Activated naive CD8-positive, alpha-beta T cell treated with anti-CD3 and anti-CD28 coated beads for 36 hours (primary cell): ENCODE measurements at places on chromosomes 2 and 18. TPM values are rescaled to one million over a fixed set of nuclear protein-coding genes. Genes with fewer than 3 reads are reported as not detected.

GRCh38 chr2:19031642-19032041 is 326.8 kb downstream of the OSR1 start:
- H3K36me3 ChIP-seq, result no peaks in the 10 kb centered on the region
- no peaks in the 10 kb centered on the region for H3K27me3 ChIP-seq
- H3K27ac ChIP-seq, result no peak overlapping the region
- H3K4me1 ChIP-seq, result no peaks in the 10 kb centered on the region

The HJURP gene
- total RNA-seq, result 68.4 TPM

DNA sequence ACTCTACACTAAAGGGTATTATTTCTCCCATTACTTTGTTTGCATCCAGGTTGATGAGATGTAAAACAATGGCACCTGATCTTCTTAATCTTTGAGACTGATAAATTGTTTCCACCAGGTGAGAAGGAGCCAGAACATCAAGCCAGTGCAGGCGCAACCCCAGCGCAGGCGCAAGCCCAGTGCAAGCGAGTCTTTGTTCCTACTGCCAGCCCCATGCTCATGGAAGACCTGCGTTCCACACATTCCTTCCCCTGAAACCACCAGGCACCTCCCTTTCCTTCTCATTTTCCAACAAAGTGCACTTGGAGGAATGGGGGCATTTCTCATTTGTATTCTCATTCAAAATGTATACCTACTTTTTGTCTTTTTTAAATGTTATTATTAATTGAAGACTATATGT is 188.7 kb upstream of the SMAD2 start:
- H3K4me3 ChIP-seq, result no peak overlapping the region
- H3K36me3 ChIP-seq, result no peaks in the 10 kb centered on the region

GRCh38 chr18:76480913-76481312 is 14.1 kb downstream of the ZNF516 start:
- H3K4me1 ChIP-seq, result peaks cover 24% of the 10 kb centered on the region
- no peak for DNase-seq

The CIB4 gene
- not detected for total RNA-seq

DNA sequence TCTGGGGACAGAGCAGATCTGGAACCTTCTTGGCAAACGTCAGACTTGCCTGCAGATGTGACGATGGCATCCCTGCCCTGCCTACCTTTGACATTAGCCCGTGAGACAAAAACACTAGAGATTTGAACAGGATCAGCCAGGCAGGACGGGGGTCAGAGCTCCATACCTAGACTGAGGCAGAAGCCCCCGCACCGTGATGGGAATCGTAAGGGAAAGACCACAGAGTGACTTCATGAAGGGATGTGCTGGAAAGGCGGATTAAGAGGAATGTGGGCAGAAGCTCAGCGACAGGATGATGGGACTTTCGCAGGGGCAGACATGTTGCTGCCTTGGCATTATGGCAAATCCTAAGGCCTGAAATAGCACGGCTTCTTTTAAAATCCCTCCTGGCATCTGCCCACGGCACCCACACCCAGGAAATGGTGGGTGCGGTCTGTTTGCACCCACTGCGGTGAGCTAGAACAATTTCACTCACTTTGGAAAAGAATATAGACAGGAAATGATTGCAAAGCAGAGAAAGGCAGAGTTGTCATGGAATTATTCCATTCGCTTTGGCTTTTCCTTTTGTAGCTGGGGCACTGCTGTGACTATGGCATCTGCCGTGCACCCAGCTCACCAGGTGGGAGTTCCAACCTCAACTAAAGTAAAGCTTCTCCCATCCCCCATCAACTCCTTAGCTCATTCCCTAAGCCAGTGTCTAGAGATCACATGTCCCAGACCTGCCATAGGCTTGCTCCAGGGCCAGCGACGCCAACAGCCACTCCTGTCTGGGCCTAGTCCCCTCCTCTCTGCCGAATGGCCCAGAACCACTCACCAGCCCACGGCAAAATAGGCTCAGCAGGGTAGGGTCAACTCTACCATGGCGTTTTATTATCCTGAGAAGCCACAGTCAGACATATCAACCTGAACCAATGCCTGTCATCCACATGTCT is 112.7 kb upstream of the NPAS2 start:
- peaks cover 10% of the 10 kb centered on the region for H3K4me1 ChIP-seq
- H3K36me3 ChIP-seq, result no peaks in the 10 kb centered on the region
- no peak for DNase-seq
- H3K4me3 ChIP-seq, result no peak overlapping the region
- H3K27me3 ChIP-seq, result no peaks in the 10 kb centered on the region
- H3K27ac ChIP-seq, result no peak overlapping the region
